ENCODE measurements at places on chromosomes 13 and 19.
A peak's percentile ranks its signal among the peaks of the same experiment; 100 is the strongest.

DNA sequence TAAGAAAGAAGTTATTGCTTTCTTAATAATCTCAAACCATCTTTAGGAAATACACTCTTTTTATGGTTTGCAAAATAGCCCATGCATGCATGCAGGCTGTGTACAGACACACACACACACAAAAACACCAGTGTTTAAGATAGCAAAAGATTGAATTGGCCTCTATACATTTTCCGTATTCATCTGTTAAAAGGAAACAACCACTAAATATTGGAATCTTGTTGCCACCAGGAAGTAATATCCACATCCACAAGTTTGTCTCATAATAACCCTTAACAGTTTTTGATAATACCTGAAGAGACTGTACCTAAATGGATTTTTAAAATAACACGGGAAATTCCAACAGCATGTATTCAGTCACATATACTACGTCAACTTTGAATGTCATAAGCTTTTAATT lies 7.3 kb upstream of the MAB21L1 start:
- peak; percentile 49 for DNase-seq

DNA sequence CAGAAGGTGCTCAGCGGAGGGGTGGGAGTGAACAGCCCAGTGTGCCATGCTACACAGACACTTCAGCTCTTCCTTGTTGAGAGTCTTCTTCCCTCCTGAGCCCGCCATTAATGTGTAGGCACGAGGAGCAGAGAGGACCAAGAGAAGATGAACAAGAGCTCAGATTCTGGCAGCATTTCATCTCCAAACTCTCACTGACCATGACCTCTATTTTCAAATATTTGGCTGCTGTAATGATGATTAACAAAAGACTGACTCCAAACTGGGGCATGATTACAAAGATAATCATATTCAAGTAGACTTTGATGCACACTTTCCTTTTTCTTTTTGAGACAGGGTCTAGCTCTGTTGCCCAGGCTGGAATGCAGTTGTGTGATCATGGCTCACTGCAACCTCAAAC lies 236.5 kb downstream of the DCLK1 start:
- DNase-seq, result no peak

- no peak for DNase-seq
Observed at GRCh38 chr13:42707586-42707985, 73.8 kb upstream of the FAM216B start.

DNA sequence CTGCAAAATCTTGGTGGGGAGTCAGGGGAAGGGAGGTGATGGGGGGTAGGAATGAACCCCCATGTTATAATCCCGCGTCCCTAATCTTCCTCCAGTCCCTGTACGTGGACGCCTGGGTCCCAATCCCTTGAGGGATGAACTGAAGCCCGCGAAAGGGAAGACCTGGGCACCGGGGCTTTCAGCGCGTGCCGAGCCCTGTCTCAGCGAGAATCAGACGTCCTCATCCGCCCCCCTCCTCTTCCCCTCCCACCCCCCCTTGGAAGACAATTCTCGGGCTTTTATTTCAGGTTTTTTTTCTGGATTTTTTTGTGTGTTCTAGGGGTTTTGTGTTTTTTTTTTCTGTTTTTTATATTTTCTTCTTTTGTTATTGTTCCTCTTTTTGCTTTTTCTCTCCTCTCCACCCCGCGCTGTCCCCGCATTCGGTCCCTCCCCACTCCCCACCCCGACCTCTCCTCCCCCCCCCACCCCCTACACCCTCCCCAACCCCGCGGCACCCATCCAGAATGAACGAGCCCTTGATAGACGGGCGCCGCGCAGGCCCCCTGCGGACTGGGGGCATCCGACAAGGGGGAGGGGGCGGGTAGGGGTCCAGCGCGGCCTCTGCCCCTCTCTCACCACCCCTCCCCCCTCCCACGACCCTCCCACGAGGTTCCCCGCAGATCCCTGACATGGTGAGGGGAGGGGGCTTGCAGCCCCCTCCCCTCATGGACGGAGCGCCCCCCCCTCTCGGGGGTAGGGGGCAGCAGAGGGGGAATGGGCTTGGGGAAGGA lies 10.3 kb downstream of the C19orf81 start:
- no peak for DNase-seq

DNA sequence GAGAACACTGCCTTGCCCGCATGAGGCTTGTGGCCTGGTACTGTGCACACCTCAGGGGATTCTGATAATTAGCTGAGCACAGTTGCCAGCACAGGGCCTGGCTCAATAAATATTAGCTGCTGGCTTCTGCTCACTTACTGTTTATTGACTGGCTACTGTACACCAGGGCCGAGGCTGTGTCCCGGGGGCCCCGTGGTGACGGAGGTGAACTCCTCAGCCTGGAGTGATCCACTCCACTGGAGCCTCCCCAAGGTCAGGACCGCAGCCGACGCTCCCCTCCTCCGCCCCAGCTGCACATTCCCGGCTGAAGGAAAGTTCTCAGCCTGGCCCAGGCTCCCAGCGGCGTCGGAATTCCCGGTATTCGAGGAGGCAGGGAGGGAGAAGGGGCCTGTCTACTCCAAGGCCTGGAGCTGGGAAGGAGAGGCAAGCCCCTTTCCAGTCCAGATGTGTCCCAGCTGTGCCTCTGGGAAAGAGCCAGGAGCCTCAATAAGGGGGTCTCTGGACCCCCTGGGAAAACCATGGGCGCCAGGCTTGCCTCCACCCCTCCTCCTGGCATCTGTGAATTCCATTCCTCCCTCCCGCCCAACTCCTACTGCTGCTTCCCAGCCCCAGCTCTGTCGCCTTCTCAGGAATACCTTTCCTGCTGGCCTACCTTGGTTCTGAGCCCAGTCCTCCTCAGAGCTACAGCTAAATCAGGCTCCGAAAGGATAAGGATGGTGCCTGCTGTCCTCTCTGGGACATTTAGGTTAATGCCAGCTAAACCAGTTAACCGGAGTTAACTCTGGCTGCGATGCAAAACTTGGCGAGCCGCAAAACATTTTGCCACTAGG lies 7.3 kb downstream of the RPS16 start:
- peak; percentile 48 for DNase-seq

GRCh38 chr13:50299546-50300249 lies 284.5 kb downstream of the KCNRG start:
- no peak for DNase-seq

- DNase-seq, result no peak
Observed at GRCh38 chr19:48961051-48961649, 4.0 kb upstream of the FTL start.

- no peak for DNase-seq
Observed at GRCh38 chr19:31913103-31913661, 432.2 kb upstream of the ZNF507 start.

DNA sequence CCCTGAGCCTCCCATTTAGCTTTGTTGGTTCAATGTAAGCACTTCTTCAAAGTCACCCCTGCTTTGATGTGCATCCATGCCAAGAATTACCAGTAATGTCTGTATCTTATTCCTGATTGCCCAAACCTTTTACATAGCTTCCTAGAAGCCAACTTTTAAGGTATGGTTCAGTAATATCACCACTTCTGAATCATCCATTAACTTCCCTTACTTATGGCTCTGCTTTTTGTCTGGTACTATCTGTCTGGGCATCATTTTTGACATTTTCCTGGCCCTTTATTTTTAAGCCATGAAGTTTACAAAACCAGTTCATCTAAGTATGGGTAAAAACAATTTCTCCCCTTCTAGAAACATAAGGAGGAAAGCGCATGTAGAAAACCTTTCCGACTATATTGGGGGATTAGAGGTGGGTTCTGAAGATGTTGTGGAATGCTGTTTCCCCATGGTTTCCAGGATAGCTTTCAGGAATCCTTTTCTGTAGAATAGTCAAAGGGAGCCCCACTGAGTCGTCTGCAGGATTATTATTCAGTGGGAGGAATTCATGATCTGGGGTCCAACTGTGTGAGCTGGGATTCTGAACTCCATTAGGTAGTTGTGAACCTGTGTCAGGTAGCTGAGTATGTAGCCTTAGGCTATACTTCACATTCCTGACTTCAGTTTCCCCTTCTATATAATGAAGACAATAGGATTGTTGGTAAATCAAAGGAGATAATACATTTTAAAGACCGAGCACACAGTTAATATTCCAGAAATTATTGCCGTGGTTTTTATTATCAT lies 163.8 kb downstream of the SUCLA2 start:
- DNase-seq, result no peak

GRCh38 chr13:112111239-112111857 lies 44.4 kb downstream of the SOX1 start:
- no peak for DNase-seq

DNA sequence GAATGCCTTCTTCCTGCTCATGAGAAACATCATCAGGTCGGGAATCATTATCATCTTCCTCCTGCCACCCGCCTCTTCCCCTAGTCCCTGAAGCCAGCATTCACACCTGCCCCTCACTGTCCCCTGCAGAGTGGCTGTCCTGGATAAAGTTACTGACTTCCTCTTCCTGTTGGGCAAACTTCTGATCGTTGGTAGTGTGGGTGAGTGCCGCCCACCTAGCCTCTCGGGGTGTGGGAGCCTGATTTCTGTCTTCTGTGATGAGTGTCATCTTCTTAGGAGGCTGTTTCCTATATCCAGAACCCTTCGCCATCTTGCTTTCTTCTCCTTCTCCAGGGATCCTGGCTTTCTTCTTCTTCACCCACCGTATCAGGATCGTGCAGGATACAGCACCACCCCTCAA lies 12.5 kb downstream of the SLC44A2 start:
- no peak for DNase-seq

DNA sequence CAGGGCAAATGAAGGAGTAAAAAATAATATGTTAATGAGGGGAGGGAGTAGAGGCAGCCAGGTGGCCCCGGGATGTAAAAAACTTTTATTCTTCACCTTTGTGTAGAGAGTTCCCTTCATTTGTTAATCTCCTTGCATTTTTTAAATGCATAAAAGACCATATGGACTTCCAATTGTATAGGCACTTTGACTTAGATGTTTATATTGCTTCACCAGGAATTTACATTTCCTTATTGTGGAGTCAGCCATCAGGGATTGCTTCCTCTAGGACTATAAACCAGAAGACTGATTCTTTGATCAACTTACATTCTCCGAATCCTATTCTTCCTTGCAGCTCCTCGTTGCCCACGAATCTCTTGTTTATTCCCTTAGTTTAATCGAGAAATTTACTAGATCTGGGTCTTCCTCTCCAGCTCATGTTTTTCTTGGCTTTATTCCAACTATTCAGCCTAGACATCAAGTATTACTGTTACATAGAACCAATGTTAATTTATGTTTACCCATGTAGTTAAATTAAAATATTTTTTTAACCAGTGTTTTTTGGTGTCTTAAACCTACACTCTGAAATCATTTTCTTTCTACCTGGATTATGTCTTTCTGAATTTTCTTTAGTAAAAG lies 1187.0 kb upstream of the SLC10A2 start:
- no peak for DNase-seq

DNA sequence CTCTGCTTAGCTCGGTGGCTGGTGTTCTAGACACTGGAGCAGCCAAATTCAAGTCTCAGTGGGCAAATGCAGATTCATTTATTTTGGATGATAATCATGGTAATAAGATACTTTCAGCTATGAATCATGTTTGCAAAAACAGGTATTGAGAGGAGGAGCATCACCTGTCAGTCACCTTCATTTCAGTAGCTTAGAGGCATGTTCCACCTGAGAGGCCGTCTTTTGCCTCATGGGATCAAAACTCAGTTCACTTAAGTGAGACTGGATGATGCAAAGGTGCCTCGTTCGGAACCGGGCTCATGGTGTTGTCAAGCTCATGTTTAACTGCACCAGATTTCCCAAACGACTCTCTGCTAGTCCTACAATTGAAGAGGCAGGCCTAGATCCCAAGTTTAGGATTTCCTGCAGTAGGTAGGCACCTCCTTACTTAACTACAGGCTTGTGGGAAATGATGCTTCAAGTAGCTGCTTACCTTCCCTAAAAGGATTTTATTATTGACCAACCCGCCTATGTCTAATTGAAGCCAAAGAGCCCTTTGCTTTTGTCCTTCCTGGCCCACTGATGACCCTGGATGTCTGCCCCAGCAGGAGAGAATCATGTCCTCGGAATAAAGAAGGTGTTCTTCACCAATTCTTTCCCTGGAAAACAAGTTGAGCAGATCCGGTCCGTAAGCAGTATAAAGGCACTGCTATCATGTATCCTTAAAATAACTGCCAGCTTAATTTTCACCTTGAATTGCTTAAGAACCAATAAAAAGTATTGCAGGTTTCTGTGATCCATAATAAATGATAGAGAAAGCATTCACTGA lies 60.0 kb downstream of the ZAR1L start:
- no peak for DNase-seq

DNA sequence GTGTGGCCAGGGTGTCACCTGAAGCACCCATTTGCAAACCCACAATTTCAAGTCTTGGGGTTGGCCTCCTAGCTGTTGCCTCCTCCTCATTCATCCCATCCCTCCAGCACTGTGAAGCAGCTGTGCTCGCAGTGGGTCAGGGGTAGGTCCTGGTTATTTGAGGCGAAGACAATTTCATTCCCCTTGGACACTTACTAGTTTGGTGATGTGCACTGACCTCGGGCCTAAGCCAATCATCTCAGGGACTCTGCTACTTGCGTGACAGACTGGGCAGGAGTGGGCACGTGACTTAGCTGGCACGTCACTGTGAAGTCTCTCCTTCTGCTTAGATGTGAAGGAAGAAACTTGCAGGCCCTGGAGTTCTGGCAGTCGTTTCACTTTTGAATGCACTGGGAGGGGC lies 3.5 kb upstream of the ATP11A start:
- no peak for DNase-seq

GRCh38 chr19:45653634-45654033 lies 14.4 kb upstream of the GIPR start:
- no peak for DNase-seq

DNA sequence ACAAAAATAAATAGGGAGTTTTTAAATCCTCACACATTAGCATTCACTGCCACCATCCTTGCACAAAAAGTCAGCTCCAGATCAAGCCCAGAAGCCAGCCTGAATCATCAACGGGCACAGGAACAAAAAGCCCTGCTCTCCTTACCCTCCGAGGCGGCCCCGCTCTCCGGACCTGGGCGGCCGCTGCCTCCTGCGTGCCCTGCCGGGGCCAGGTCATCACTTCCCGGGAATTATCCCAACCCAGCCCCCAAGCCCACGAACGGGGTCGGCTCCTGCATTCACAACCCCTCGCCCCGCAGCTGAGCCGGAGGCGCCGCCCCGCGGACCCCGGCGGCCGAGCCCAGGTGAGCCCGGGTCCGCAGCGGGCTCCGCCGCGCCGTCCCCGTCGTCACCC lies 754 bp downstream of the DNAJB1 start:
- DNase-seq, result peak; percentile 41

DNA sequence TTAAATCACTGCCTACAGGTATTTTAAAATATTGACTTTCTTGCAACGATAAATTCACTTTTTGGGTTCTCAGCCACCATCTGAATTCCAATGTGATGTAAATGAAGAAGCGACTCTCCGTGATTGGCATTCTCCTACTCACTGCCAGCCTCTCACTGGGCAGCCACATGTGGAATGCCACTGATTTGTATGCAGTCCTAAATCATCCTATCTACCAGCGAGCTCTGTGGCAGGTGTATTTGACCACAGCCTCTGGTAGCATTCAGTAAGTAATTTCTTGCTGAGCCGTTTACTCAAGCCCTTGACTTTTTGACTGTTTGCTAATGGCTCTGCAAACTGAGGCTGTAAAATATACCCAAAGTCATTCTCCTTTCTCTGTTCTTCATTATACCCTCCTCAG lies 559.0 kb upstream of the SLC10A2 start:
- DNase-seq, result no peak

All from G401 (cell line).